ENCODE measurements at places on chromosomes 1 and 21. TPM values are rescaled to one million over a fixed set of nuclear protein-coding genes. Genes with fewer than 3 reads are reported as not detected.

Gene CFHR3
- not detected for total RNA-seq

Gene ADAMTS5
- 5.4 TPM for total RNA-seq

Gene RCSD1
- not detected for total RNA-seq

Gene CELSR2
- 0.63 TPM for total RNA-seq

Gene KRTAP20-4
- not detected for total RNA-seq

Gene OR10Z1
- total RNA-seq = not detected

Gene GNAT2
- total RNA-seq = 0.79 TPM

Gene APCS
- not detected for total RNA-seq

Gene ARMH1
- 2.6 TPM for total RNA-seq
